Placental epithelial cell (primary cell): ENCODE measurements at places on chromosomes 2 and 18. TPM values are rescaled to one million over a fixed set of nuclear protein-coding genes. Genes with fewer than 3 reads are reported as not detected.

PLEK gene
- total RNA-seq: not detected in 2 replicates

CHRND gene
- total RNA-seq: not detected in 2 replicates

PLEKHA3 gene
- total RNA-seq: 5.1 and 8.5 TPM in 2 replicates

EPC2 gene
- 21.4 and 23.6 TPM in 2 replicates for total RNA-seq

NT5C1B gene
- not detected in 2 replicates for total RNA-seq

TNFRSF11A gene
- total RNA-seq: under 0.01 TPM in 1 of 2 replicates, not detected in the other

LNPK gene
- 47.5 and 60.2 TPM in 2 replicates for total RNA-seq

FHL2 gene
- 63.6 and 209 TPM in 2 replicates for total RNA-seq

MROH2A gene
- not detected in 2 replicates for total RNA-seq

CFC1 gene
- total RNA-seq: not detected in 2 replicates

FOXD4L1 gene
- under 0.01 TPM in 1 of 2 replicates, not detected in the other for total RNA-seq

CMPK2 gene
- total RNA-seq: 0.22 TPM in 1 of 2 replicates, not detected in the other

RAB6C gene
- total RNA-seq: 0.39 and 1.2 TPM in 2 replicates

PID1 gene
- 8.2 and 9.1 TPM in 2 replicates for total RNA-seq

GCKR gene
- 1.2 TPM in 1 of 2 replicates, not detected in the other for total RNA-seq

BBS5 gene
- total RNA-seq: 2.0 and 5.1 TPM in 2 replicates

CCL20 gene
- total RNA-seq: 2.4 and 2.9 TPM in 2 replicates

FAM237A gene
- total RNA-seq: not detected in 2 replicates

SERPINB12 gene
- total RNA-seq: not detected in 2 replicates

MAPK4 gene
- total RNA-seq: 5.9 and 7.5 TPM in 2 replicates

SERPINB2 gene
- 0.98 and 4.7 TPM in 2 replicates for total RNA-seq

ANKRD36B gene
- total RNA-seq: 44.1 and 75.4 TPM in 2 replicates

ZNF892 gene
- total RNA-seq: 18.5 and 20.7 TPM in 2 replicates

IL1RL1 gene
- not detected in 2 replicates for total RNA-seq

TUBB8B gene
- total RNA-seq: not detected in 2 replicates
